Activated CD4-positive, CD25-positive, alpha-beta regulatory T cell (primary cell): ENCODE measurements at places on chromosomes 7 and 10.

DNA sequence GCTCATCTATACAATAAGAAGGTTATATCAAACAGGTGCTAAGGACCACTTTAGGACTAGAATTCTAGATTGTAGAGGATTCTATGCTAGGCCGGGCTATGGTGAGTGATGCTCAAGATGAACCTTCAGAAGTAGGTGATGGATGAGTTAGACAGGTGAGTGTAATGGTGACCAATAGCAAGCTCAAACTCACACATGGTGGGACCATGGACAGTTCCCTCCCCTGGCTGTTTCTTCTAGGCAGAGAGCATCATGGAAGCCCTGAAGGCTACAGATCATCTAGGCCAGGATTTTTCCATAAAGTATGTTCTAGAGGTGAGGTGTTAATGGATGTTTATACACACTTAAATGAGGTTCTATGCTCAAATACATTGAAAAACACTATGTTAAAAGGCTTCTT lies 162.2 kb upstream of the WDR11 start:
- DNase-seq, result no peak

GRCh38 chr7:141118767-141119166 lies 44.9 kb downstream of the TMEM178B start:
- DNase-seq, result no peak

DNA sequence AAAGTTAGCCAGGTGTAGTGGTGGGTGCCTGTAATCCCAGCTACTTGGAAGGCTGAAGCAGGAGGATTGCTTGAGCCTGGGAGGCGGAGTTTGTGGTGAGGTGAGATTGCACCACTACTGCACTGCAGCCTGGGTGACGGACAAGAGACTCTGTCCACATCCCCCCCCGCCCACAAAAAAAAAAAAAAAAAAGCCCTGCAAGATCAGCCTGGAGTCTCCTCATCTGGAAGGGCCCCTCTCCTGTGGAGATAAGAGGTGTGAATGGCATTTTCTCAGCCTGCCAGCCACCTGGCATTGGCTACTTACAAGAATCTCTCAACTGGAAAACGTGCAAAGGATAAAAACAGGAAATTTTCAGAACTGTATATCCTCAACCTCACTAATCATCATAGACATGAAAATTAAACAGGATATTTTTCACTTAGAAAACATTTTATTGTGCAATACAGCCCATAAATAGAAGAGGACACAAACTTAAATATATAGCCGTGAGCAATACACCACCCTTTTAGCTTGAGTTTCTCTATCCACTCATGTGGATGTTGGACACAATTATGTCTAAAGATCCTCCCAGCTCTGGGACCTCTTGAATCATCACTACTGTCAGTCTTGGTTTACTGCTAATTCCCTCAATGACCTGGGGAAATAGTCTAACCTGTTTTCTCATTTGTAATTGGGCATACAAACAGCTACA lies 11.3 kb upstream of the TSPAN15 start:
- DNase-seq, result no peak

DNA sequence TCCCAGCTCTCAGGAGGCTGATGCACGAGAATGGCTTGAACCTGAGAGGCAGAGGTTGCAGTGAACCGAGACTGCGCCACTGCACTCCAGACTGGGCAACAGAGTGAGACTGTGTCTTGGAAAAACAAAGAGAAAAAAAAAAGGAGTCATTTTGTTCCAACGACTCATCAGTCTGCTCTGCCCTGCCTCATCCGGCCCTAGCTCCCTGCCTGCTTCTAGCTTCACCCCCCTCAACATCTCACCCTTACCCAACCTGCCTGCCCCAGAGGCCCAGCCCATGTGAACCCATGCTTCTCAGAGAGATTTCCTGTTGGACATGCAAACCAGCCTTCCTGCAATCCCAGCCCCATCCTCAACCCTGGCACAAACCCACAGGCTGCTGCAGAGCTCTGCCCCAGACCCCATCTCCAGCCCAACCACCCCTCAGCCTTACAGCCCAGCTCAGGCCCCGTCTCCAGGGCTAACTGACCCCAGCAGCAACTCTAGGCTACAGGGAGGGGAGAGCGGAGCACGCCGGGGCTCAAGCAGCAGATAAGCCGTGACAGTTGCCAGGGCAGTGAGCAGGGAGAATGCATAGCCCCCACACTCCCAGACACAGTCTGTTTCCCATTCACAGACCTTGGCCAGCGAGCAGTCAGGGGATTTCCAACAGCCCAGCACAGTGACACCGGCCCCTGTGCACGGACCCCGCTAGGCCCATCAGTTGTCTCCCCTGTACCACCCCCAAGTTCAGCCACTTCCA lies 86.0 kb upstream of the KCTD7 start:
- DNase-seq, result no peak

DNA sequence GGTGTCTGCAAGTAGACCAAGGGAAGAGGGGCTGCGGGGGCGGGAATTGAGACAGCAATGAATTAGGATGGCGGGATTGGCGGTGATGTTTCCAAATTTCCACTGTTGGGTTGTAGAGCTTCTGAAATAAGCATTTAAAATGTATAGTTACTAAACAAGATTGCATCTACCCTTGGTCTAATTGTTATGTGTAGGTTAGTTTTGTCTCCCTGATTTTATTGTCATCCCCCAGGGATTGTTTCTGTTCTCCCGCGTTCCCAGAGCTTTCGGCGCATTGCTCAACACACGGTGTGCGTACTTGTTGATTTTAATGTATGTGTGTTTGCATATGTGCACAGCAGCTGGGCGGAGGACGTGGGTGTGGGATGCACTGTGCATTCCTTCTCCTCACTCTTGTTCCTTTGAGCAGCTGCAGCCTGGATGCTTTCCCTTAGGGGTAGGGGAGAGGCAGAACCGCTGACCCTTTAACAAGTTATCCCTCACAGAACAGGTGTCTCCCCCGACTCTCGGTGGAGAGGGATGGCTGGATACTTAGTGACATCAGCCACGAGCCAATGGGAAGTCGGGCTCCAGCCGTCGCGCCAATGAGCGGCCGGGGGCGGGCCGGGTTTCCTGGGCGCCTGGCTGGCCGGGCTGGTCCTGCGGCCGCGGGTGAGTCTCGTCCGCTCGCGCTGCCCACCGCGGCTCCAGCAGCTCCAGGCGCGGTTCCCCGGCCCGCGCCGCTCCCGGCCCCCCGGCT lies at the start of gene TSPAN33:
Gene TSPAN33 (plus strand): TSS at position 613 of the 739 bp plus-strand sequence. CDS start 274 bp downstream, outside the sequence.
- DNase-seq, result peak; percentile 15

DNA sequence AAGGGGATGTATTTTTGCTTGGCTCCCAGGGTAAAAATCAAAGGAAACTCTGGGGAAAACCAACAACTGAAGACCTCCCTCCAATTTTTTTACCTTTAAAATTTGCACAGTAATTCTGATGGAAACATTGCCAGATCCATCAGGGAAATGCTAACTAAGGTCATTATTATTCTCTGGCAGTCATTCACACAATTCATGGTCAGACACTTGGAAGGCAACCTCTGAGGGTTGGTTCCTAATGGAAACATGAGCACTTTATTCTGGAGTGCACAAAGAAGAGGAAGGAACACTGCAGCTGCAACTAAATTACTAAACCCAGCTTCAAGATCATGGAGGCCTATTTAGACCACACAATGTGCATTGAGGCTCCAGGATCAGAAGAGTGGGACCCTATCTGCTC lies 34.2 kb downstream of the SRI start:
- DNase-seq, result no peak

- no peak for DNase-seq
Measured at GRCh38 chr10:102863660-102864059, 5.6 kb upstream of the AS3MT start.

GRCh38 chr7:20030915-20031362 lies 186.2 kb downstream of the MACC1 start:
- no peak for DNase-seq

- DNase-seq, result no peak
Measured at GRCh38 chr7:38186593-38187314, 8.7 kb downstream of the STARD3NL start.

- no peak for DNase-seq
Measured at GRCh38 chr10:19811540-19811939, 4.7 kb upstream of the PLXDC2 start.

DNA sequence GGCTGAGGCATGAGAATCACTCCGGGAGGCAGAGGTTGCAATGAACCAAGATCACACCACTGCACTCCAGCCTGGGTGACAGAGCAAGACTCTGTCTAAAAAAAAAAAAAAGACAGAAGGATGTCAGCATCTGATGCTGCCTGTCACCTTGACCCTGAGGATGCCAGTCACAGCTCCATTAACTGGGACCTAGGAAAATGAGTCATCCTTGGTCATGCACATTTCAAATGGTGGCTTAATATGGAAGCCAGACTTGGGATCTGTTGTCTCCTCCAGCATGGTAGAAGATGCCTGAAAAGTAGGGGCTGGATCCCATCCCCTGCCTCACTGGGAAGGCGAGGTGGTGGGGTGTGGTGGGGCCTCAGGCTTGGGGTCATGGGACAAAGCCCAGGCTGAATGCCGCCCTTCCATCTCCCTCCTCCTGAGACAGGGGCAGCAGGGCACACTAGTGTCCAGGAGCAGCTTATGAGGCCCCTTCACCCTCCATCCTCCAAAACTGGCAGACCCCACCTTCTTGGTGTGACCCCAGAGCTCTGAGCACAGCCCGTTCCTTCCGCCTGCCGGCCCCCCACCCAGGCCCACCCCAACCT lies 1.3 kb downstream of the NOS3 start:
- no peak for DNase-seq

- no peak for DNase-seq
Measured at GRCh38 chr10:86393862-86394455, 27.4 kb upstream of the GRID1 start.

DNA sequence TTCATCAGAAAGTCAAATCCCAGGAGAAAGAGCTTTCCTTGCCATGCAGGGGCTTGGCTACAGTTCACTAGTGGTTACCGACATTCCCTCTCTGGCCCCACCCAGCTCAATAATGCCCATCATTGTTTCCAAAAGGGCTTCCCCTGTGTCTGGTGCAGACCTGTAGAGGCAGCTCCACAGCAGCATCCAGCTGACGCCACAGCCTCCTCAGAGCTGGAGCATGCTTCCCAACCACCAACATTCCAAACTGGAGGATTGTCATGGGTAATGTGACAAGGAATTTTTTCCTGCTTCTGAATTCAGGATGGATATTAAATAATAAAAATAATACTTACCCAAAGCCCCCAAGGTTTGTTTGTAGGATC lies 77.4 kb downstream of the ZNF365 start:
- DNase-seq, result no peak

DNA sequence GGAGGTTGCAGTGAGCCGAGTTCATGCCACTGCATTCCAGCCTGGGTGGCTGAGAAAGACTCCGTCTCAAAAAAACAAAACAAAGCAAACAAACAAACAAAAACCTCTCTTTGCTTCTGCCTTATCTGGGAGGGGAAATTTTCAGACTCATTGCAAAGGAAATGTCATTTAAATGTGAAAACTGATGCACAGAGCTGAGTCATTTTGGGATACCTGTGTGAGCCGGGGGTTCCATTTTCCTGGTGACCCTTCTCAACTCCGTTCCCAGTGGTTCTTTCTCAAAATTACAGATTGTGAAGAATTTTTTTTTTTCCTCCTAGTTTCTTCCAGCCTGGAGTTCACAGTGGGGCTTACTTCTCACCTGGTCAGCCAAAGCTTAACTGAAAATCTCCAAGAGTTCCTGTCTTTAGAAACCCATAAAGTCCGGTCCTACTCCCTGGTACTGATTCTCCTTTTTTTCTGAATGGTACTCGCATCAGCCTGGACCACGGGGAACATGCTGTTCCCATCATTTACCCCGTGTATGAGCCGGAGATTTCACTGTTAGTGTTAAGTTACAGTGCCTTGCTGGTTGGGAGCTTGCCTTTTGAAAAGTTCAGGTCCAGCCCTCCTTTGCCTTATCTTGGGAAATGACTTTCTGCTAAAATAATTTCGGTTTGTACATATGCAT lies 56.9 kb downstream of the RBM20 start:
- DNase-seq, result no peak

GRCh38 chr7:3280946-3281656 lies 20.0 kb upstream of the SDK1 start:
- no peak for DNase-seq

GRCh38 chr10:108902619-108903285 lies 1020.6 kb downstream of the XPNPEP1 start:
- DNase-seq, result no peak

DNA sequence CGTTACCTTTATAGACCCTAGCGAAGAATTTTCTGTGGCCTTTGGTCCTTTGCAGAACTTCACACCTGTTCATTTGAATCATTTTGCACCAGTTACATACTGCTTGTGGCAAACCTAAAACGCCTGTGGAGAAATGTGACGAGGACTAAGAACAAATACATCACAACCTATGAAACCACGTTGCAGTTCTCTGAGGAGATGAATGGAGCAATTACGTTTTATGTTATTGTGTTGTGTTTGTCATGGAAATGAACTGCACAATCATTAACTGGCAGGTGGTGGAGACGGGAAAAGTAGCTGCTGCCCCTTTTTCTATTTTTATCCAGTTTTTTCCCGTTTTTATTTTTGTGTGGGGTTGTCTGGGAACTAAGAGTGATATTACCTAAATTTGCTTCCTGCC lies 505.5 kb downstream of the SDK1 start:
- DNase-seq, result no peak

DNA sequence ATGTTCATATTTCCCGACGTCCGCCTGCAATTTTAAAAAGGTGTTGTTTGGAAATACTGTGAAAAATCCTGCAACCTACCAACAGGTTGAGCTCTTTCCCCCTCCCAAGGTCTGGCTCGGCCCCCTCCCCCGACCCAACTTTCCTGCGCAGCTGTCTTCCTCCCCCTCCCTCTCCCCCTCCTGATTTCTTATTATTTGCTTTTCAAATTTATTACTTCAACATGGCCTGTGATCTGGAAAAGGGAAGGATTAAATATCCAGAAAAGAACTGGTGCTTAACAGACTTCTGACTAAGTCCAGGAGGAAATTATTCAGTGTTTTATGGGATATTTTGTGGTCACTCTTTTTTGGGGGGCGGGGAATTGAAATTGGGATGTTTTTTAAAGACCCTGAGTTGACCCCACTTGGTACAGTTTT lies 2.4 kb downstream of the ARID5B start:
- DNase-seq, result no peak

DNA sequence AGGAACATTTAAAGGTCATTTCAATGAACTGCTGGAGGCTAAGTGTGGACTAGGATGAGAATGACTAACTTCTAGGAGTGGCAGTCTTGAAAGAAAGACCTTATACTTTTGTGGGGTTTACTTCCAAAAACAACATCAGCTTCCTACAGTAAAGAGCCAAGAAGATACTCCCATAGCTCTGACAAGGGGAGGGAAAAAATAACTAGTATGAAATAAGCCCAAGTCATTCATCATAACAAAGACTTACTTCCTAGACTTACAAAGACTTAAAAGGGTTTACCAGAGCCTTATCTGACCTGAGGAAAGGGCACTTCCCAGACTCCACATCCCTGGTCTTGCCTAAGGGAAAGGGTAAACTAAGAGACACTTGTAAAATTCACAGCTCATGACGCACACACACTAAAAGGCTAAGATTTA lies 31.7 kb downstream of the ARHGAP12 start:
- DNase-seq, result no peak

- DNase-seq, result no peak
Measured at GRCh38 chr7:128672927-128673517, 930 bp downstream of the GARIN1A start.

DNA sequence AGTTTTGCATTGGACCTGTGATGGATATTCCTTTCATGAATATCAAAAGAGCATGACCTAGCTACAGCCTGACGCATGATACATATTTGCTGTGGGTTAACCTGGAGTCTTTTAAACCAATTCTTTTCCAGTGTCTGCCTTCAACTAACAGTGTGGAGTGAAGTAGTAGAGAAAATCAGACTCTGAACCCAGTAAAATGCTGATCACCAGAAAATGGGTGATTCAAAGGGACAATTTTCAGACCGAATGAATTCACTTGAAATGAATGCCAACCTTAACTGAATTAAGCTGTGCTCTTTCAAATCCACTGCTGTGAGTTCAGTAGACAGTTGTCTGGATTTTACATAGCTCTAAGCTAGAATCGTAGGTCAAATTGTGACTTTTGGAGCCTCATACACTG lies 123.0 kb downstream of the CDK14 start:
- no peak for DNase-seq
